ENCODE measurements at places on chromosomes 1 and 21.

GRCh38 chr1:204415351-204415750, 3.7 kb upstream of the PPP1R15B start:
- DNase-seq, result no peak

GRCh38 chr1:38026592-38027200, 14.2 kb downstream of the UTP11 start:
- DNase-seq, result no peak

- no peak for DNase-seq
Measured at GRCh38 chr1:241240069-241240468, 116.9 kb downstream of the RGS7 start.

DNA sequence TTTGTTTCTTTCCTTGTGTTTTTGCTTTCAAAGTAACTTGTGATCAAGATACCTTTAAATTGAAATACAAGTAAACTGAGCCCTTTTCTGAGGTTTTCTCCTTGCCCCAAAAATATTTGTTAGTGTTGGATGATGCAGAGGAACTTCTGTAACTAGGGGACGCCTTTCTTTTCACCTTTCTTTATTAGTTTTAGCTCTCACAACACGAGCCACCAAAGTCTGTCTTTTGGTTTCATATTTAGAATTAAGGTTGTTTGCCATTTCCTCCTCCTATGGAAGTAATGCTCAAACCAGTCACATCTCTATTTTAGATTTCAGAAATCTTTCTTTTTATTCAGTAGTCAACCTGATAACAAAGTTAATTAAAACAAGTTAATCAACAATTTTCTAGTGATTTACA, 120.8 kb downstream of the ZP4 start:
- no peak for DNase-seq

- no peak for DNase-seq
Measured at GRCh38 chr21:45374826-45375455, 30.0 kb upstream of the COL18A1 start.

- no peak for DNase-seq
Measured at GRCh38 chr1:201711811-201712210, 117.1 kb upstream of the IPO9 start.

DNA sequence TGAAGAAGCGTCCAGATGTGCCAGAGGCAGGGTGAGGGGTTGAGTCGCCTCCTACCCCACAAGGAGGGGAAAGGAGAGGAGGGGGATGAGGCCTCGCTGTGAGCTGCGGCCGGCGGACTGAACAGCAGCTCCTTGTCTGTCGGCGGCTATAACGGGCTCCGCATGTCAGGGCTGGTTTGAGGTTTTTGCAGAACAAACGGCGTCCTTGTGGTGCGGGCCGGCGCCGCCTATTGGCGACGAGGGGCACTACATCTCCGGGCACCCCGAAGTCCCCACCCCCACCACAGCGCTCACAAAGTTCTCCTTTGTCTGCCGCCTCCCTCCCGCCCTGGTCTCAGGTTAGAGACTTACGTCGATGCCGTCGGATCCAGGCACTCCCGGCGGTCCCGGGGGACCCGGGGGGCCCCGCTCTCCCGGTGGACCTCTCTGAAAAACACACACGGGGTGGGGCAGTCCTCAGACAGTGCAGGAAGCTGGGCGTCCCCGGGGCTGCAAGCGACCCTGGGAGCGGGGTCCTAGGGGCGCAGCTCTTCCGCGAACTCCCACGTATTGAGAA, 1.8 kb downstream of the COL9A2 start:
- peak; percentile 84 for DNase-seq

DNA sequence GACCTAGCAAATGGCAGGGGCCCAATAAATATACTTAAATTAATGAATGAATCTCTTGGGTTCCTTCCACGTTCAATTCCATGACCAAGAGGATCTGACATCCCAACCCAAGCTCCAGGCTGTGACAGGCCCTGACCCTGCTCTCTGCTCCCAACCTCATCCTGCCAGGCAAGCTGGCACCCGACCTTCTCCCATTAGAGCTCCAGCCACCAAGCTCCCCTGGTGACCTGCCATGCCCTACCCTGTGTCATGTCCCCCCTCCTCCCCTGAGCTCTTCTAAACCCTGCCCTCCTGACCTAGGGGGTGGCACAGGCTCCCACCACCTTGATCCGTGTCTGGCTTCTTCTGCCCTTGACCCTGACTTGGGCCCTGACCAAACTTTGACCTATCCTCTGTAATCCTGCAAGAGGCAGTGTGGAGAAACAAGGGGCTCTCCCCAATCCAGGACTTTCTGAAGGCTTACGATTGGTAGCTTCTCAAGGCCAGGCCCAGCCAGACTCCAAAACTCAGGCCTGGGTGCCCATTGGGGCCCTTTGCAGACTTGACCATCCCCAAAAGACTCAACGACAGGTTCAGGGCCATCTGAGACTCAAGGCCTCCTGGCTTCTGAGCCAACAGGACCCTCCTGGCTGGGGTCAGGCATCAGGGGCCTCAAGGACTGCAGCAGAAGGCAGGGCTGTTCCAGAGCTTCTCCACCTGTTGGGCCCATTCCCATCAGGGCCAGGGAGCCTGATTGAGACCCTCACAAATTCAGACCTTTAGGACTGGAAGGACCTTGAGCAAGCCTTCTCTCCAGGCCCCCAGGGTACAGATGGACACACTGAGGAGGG, 249.0 kb downstream of the PTPRU start:
- no peak for DNase-seq

DNA sequence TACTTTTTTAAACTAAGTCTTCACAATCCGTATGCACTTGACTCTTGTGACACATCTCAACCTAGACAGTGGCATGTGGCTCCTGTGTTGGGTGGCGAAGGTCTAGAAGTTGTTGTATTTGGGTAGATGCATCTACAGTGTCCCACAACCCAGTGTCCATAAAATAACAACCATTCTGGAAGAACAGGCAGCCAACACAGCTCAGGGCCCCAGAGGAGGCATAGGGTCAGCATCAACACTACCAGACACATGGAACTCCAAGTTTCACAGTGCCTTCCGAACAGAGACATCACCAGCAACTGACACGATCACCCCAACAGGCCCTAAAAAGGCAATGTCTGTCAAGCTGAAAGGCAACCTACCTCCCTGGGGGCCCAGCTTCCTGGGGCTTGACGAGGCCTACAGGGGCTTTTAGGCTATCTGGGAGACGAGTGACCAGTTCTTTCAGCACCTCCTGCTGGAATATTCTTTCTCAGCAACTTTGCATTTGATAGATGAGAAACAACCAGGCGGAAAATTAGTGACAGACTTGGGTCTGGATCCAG, 5.6 kb downstream of the SH3BP5L start:
- DNase-seq, result no peak

GRCh38 chr1:74579425-74579824, 67.0 kb upstream of the LRRC53 start:
- no peak for DNase-seq

- DNase-seq, result no peak
Measured at GRCh38 chr1:70008660-70009059, 196.7 kb downstream of the LRRC40 start.

DNA sequence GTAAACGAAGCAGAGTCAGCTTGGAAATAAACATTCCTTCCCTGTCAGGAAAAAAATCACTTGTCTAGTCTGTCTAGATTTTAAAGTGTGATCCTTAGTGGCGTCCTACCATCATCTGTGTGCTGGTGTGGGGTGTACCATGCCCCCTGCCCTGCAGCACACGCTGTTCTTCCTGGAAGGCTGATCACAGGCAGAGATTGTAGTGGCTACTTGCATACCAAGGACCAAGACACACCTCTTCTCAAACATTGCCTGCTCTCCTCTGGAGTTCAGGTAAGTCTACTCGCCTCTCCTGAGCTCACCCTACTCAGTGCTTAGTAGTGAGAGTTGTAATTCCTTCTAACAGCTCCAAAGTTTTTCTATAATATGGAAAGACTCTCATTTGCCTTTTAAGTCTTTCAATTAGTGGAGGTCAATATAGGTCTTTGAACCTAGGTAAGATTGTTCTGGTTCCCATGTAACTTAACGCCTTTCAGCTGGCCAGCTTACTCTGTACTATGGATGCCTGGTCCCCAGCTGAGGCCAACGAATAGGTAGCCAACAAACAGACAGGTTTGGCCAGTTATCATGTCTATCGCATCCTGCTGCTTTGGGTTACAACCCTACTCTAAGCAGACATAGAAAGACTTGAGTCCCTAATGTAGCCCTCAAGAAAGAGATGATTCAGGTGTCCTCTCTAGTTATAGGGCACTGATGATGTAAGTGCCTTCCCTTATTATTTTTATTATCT, 55.4 kb downstream of the XCL1 start:
- no peak for DNase-seq

DNA sequence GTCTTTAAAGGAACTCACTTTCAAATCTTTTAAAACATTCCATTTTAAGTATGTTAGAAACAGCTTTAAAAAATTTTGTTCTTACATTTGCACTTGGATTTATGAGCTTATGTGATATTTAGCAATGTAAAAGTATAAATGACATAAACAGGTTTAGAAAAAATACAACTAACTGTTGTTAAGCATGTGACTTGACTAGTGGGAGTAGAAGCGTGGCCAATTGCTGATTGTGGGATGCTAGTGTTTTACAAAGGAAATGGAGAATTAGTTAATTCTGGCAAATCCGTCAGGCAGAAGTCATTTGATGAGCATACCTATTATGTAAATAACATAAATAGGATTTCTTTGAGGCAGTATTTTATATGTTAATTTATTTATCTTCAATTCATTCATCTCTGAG, 175.8 kb downstream of the ADGRL2 start:
- DNase-seq, result no peak
